GM23338 (cell line): ENCODE measurements at places on chromosomes 3 and 15.

GRCh38 chr3:195809291-195809785, 2.4 kb downstream of the MUC4 start:
- no peak for DNase-seq

DNA sequence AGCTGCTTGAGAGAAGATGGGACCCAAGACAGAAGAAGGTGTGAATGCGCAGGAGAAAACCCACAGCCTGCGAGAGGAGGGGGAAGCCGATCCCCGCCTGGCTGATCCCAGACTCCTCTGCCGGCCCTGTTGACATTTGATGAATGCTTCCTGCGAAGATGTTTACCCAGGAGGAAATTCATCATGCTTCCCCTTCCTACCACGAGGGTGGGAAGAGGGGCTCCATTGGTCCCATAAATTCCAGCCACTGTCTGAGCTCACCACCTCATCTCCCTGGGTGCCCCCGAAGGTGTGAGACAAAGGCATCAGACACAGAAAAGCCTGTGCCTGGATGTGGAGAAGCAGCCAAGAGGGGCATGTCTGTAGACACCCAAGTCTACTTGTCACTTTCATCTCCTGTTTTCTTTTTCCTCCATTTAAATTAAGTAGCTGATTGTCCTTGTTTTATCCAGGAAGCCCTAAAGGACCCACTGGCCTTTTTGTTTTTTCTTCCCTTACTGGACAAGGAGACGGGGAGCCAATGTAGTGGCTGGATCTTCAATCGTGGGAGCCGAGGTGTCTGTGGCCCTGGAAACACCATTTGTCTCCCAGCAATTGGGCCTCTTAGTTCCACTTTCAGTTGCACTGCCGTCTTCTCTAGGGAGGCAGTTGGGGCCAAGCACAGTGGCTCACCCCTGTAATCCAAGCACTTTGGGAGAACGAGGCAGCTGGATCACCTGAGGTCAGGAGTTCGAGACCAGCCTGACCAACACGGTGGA, 95.3 kb upstream of the HES1 start:
- no peak for DNase-seq

- DNase-seq: no peak
Observed at GRCh38 chr3:183880121-183880520, 4.6 kb downstream of the PARL start.

GRCh38 chr3:41276191-41276590, 76.9 kb downstream of the CTNNB1 start:
- DNase-seq: no peak

DNA sequence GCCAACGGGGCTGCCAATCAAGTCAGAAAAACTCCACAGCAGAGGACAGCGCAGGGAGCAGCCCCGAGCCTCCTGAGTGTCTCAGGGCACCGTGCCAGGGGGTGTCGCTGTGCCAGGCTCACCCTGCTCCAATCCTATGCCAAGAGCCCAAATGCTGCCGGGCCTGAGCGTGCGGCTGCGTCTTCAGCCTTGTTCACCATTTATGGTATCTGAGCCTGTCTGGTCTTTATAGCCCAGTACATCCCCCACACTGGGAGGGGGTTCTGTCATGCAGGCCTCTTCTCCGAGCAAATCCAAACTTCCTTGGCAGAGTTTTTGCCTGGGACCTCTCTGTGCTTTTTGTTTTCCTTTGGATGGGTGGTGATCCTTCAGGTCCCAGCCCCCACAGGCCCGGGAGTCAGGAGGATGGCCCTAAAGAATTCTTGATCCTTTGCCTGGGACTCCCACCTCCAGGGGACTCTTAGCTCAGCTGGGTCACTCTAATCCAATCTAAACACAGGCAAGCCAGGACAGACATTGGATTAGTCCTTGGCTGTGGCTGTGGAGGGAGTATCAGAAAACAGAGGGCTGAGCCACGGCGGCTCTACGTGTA, 135.1 kb upstream of the HACD2 start:
- no peak for DNase-seq

- DNase-seq: no peak
Observed at GRCh38 chr3:156859578-156859977, 33.4 kb downstream of the LEKR1 start.
